ENCODE measurements at places on chromosomes 11 and 22.

DNA sequence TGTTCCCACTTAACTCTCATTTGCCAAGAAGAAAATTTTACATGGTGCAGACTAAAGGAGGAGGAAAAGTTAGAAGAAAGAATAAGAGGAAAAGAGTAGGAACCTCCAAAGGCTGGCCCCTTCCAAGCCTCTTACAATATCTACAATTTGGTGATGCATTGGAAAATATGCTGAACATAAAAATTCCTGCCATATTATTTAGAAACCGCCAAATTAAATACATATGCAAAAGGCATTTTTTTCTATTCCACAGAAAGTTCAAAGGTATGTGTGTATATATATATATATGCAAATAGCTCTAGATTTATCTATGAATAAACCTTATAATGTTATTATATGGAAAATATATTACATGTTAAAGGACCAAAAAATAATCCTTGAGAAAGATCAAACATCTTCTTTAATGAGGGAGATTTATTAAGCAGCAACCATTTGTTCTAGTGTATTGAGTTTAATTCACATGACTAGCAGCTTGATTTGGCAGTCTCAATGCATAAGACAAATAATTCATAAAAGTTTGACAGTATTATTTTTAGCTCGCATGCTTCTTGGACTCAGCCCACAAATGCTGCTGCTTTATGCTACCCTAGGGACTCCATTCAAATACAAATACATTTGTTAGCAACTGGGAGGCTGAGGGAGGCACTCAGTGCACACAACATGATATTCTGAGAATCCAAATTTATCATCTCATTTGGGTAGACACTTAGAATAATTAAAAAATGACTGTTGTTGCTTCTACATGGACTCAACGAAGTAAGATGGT, 184.9 kb downstream of the SBF2 start:
- no peak for DNase-seq

- DNase-seq, result no peak
These were observed 38.2 kb downstream of the OR10A6 start for GRCh38 chr11:7892840-7893254.

DNA sequence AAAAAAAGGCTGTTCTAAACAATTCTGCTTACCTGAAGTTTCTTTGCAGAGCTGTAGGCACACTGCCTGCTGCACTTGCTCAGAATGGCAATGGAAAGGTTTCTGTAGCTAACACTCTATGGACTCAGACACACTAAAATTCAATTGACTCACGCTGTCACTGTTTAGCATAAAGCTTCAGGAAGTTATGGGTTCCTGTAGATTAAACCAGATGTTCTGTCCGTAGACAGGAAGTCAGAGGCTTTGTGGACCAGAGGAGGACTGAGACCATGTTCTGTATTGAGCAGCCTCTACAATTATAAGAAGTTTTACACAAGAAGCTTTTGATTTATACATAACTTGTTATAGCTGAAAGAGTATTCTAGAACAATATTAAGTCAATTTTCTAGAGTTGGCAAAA, 70.4 kb downstream of the GLYATL1 start:
- DNase-seq, result no peak

DNA sequence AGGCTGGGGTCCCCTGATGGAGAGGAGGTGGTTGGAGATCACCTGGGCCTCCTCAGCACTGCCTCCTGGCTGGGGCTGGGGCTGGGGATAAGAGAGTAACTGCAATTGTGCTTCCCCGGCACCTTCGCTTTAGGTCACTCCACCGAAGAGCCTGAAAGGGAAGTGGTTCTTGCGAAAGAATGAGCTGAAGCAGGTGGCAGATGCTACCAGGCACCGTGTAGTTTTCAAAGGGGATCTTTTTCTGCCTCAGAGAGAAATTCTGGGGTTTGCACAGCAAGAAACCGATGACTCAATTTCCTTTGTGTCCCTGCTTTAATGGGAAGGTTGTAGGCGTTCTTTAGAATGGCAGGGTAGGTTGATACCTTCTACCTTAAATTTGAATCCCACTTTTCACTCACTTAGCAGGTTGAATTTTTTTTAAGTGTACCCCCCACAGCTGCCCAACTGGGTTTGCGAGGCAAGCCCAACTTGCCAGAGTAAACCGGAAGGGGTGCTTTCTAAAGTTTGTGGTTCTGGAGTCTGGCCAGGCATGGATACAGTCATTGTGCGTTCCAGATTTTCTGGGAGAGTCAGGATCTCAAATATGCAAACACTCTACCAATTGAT, 5.3 kb downstream of the CD44 start:
- DNase-seq, result no peak

DNA sequence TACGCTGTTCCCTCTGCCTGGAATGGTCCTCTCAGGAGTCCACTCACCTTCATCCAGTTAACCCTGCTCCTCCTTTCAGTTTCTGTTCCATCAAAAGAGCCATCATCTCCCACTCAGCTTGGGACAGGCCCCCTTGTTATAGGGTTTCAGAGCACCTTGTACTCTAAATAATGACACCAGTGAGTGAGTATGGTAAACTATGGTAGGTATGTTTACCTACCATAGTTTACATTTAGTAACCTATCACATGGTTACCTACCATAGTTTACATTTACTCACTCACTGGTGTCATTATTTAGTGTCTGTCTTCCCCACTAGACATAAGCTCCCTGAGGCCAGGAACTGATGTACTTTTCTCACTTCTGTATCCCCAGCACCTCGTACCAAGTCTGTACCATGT, 130.2 kb upstream of the SESN3 start:
- no peak for DNase-seq

GRCh38 chr11:43992834-43993637, 50.6 kb downstream of the C11orf96 start:
- DNase-seq, result no peak

Data from stimulated activated CD4-positive, alpha-beta T cell treated with anti-CD3 and anti-CD28 coated beads, Interleukin-12 subunit alpha, Interleukin-12 subunit beta, amount 100 ng/mL, for 24 hours (primary cell).